ENCODE measurements at places on chromosomes 5 and 9. TPM values are rescaled to one million over a fixed set of nuclear protein-coding genes. Genes with fewer than 3 reads are reported as not detected.
A peak's percentile ranks its signal among the peaks of the same experiment; 100 is the strongest.

DNA sequence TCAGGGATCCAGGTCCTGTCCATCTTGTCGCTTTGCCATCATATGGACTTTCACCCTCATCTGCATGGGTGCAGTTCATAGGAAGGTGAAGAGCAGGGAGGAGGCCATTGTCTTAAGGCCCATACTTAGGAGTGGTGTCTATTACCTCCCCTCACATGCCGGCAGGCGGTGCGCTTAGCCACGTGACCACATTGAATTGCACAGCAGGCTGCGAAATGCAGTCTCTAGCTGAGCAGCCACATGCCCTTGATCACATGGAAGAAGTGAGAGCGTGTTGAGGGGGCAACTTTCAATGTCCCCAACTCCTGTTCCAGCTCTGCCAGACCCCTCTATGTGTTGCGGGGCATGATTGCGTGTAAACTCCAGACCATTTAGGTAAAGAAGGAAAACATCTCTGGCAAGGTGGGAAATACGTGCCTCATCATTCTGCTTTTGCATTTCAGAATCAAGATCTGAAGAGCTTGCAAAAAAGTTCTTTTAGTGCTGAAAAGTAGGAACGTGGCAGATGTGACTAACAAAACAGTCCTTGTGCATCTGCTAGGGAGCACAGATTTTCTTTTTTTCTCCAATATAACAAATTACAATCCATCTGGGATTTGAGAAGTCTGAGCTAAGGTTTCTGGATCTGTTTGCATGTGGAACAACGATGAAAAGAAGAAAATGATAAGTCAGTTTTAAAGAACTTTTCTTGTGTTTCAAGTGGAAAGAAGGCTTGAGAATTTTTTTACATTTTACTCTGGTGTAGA is 34.4 kb downstream of the ROPN1L start:
- H3K36me3 ChIP-seq: no peaks in the 10 kb centered on the region
- DNase-seq: no peak
- H3K27ac ChIP-seq: no peak overlapping the region
- H3K4me3 ChIP-seq: no peak overlapping the region

DNA sequence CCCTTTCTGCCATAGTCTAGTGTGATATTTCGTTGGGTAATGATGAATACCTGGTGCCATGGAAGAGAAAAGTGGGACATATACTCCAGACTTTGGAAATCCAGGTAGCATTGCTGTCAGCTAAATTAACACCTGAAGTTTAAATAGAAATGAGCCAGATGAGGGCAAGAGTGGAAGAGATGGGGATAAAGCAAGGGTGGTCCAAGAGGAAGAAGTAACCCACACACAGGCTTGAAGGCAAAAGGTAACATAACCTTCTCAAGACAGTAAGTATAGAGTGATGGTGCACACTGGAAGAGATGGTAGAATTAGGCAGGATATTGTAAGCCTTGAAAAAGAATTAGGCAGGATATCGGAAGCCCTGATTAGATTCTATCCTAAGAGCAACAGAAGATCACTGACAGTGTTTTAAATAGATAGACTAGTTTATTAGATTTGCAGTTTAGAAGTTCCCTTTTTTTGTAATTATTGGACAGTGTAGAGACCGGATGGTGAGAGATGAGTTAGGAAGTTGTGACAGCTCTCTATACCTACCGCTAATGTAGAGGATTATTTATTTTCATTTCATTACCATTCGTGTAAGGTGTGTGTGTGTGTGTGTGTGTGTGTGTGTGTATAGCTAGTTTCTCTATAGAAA is 16.8 kb downstream of the ANXA1 start:
- H3K27me3 ChIP-seq: no peaks in the 10 kb centered on the region
- H3K4me3 ChIP-seq: peak overlapping the region; percentile 3
- no peak for DNase-seq
- H3K27ac ChIP-seq: peak overlapping the region; percentile 91

Gene PTPN3
- total RNA-seq: 0.12 TPM

GRCh38 chr5:137092831-137093230 is 406.3 kb downstream of the SPOCK1 start:
- peaks cover 2% of the 10 kb centered on the region for H3K4me1 ChIP-seq
- no peak overlapping the region for H3K27ac ChIP-seq
- no peaks in the 10 kb centered on the region for H3K27me3 ChIP-seq

Gene LRRC19
- not detected for total RNA-seq

Gene EIF4E1B
- not detected for total RNA-seq

- H3K36me3 ChIP-seq: no peaks in the 10 kb centered on the region
- H3K27me3 ChIP-seq: peaks cover 14% of the 10 kb centered on the region
- no peak for DNase-seq
- H3K4me3 ChIP-seq: no peak overlapping the region
Measured at GRCh38 chr9:133726401-133727276, 11.5 kb downstream of the SARDH start.

Gene SMIM33
- not detected for total RNA-seq

GRCh38 chr9:136339173-136339957 is 12.0 kb downstream of the GPSM1 start:
- H3K4me1 ChIP-seq: no peaks in the 10 kb centered on the region
- H3K27ac ChIP-seq: no peak overlapping the region
- no peaks in the 10 kb centered on the region for H3K36me3 ChIP-seq
- no peak for DNase-seq

DNA sequence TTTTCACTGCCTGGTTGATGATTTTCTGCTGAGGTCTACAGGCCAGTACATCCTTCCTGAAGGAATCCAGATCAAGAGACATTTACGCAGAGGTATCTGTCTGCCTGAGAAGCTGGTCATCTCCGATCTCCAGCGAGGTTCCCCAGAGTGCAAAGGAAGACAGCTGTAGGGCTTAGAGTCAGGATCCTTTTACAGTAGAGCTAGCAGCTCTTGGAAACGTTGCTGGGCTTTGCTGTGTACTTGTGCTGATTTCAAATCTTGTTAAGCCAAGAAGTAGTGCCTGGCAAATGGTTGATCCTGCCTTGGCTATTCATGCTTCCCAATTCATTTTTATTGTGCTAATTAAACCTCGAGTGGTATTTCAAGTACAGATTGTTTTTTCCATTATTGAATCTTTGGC is 48.9 kb downstream of the NTRK2 start:
- peaks cover 50% of the 10 kb centered on the region for H3K27me3 ChIP-seq
- H3K36me3 ChIP-seq: peaks cover 4% of the 10 kb centered on the region
- no peak overlapping the region for H3K4me3 ChIP-seq
- DNase-seq: no peak
- no peak overlapping the region for H3K27ac ChIP-seq
- no peaks in the 10 kb centered on the region for H3K4me1 ChIP-seq

Gene CCL28
- total RNA-seq: 18.3 TPM

Gene NIM1K
- total RNA-seq: 2.5 TPM

Gene UGT3A1
- total RNA-seq: not detected

DNA sequence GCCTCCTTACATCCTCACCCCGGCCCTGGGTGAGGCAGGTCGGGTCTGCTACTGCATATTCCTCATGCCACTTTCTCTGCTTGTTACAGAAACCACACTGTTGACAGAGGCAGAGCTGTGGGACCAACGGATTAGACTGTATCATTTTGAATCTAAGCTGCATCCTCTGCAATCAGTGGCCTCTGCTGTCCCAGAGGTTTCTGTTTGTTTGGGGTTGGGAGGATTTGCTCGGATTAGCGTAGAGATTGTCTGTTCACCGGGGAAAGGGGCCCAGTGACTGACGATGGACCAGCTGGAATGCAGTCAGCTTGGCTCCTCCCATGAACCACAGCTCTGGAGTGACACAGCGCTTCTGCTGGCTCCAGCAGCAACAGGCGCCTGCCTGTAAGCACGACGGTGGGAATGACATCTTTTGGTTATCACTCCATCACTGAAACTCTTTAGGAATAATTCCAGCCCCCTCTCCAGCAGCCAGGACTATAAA is 37.3 kb upstream of the ADRA1B start:
- H3K27ac ChIP-seq: no peak overlapping the region
- H3K4me3 ChIP-seq: no peak overlapping the region
- no peak for DNase-seq
- H3K4me1 ChIP-seq: no peaks in the 10 kb centered on the region
- peaks cover 35% of the 10 kb centered on the region for H3K27me3 ChIP-seq
- H3K36me3 ChIP-seq: no peaks in the 10 kb centered on the region

Data from natural killer cell treated with Interleukin-12 subunit alpha and Interleukin-12 subunit beta and Interleukin-15 and Interleukin-18, amount 100 ng/mL, for 72 hours (primary cell).